ENCODE measurements at places on chromosomes 1 and 21. TPM values are rescaled to one million over a fixed set of nuclear protein-coding genes. Genes with fewer than 3 reads are reported as not detected.
A peak's percentile ranks its signal among the peaks of the same experiment; 100 is the strongest.

SPATA45 gene
- total RNA-seq: not detected

KCNJ6 gene
- total RNA-seq: 0.27 TPM

SH2D1B gene
- total RNA-seq: not detected

DNA sequence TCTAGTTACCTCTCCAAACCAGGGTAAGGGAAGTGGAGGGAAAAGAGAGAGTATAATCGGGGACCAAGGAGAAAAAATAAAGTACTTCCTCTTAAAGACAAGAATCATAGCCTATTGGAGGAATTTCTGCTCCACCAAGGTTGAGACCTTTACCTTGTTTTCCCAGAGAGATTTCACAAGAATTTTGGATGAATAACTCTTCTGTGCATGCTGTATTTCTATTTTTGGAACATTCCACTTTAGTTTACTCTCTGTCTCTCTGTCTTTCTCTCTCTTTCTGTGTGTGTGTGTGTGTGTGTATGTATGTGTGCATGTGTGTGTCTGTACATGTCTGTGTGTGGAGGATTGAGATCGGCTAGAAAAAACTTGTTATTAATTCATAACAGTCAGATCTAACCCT, 318.4 kb upstream of the RGS18 start:
- DNase-seq: no peak

DNA sequence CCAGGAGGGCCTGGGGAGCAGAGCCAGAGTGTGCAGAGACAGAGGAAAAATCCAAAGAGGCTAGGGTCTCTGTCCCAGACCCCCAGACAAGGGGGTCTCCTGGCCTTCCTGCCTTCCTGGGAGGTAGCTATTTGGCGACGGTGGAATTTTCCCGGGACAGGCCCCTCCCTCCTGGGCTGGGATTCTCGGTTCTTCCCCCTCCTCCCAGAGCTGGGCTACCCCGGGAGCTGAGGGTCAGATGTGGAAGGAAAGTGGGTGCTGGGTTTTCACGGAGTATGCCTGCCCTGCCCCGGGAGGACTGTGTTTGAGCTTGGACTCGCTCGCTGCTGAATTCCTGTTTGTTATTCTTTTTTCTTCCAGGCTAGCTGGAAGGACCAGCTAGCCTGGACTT, 759 bp downstream of the AMPD2 start:
- no peak for DNase-seq

DNA sequence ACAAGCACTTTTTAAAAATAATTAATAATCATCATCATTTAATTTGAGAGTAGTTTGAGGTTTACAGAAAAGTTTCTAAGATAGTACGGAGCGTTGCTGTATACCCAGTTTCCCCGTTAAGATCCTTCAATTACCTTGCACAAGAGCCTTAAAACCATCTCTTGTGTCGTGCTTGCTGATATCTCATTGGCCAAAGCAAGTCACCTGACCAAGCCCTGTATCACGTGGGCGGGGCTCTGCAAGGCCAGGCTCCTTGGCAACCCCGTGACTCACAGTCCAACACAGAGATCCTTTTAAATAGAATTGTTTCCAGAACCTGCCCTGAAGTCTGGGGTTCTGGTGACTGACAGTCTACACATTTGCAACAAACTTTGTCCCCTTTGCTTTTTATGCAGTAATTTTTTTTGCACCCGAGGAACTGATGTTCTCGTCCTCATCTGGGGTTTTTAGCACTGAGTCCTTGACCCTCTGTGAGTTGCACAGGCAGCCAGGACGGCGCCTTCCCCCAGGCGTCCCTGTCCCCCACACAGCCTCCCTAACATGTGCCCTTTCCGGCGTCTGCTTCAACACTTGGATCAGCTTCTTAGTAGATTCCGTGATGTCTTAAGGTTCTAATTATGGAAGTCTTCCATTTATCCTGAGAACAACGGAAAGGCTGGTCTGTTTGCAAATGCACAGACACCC, 183.3 kb upstream of the TMEM51 start:
- DNase-seq: peak; percentile 65

DNA sequence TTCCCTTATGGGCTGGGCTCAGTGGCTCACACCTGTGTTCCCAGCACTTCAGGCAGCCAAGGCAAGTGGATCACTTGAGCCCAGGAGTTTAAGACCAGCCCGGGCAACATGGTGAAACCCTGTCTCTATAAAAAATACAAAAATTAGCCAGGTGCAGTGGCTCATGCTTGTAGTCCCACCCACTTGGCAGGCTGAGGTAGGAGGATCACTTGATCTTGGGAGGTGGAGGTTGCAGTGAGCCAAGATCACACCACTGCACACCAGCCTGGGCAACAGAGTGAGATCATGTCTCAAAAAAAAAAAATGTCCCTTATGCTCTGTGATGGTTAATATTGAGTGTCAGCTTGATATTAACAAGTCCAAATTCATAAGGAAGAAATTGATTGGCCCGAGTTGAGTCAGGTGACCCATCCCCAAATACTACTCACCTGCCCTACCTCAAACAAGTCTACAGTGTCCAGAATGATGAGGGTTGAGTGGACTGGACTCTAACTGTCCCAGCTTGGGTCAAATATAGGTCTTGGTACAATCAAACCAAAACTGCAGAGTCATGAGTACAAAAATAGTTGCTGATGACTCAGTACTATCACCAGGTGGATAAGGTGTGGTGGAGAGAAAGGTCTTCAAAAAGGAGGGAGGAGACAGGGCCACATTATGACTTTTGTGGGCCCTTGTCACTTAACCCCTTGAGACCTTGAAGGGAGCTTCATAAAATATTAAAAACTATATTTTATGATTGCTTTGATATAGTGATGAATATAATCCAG, 161.0 kb downstream of the ZNF326 start:
- DNase-seq: no peak

DNA sequence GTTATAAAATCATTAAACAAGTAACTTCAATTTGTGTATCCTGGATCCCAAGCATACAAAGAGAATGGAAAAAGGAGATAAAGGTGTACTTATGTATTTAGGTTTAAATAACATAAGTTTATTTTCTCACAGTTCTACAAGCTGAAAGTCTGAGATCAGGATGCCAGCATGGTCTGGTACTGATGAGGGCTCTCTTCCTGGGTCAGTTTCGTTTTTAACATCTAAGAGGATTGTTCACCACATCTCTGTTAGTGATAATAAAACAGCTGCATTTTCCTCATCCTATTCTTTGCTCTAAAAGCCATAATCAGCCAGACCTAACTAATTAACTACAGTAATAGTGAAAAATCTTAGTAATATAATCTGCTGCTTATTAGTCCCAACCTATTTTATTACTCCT, 5.2 kb downstream of the EGLN1 start:
- DNase-seq: no peak

DNA sequence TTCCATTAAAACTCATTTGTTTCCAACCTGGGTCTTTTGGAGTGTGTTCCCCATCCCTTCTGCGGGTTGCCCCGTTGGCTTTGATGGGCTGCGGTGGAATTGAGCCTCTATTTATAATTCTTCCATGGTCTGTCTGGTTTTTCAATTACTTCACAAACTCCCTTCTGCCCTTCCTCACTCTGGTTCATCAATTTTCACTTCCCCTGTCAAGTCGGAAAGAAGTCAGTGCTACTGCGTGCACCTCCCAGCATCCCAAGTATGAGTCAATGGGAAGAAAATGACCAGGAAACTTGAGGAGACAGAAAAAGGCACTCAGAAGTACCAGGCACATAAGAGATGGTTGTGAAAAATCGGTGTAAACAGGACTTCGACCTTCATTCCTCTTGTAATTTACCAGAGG, 126.2 kb downstream of the KAZN start:
- DNase-seq: no peak

GRCh38 chr1:220705782-220706181, 15.6 kb downstream of the C1orf115 start:
- DNase-seq: no peak

GRCh38 chr1:90175490-90176167, 180.7 kb downstream of the ZNF326 start:
- DNase-seq: no peak

DNA sequence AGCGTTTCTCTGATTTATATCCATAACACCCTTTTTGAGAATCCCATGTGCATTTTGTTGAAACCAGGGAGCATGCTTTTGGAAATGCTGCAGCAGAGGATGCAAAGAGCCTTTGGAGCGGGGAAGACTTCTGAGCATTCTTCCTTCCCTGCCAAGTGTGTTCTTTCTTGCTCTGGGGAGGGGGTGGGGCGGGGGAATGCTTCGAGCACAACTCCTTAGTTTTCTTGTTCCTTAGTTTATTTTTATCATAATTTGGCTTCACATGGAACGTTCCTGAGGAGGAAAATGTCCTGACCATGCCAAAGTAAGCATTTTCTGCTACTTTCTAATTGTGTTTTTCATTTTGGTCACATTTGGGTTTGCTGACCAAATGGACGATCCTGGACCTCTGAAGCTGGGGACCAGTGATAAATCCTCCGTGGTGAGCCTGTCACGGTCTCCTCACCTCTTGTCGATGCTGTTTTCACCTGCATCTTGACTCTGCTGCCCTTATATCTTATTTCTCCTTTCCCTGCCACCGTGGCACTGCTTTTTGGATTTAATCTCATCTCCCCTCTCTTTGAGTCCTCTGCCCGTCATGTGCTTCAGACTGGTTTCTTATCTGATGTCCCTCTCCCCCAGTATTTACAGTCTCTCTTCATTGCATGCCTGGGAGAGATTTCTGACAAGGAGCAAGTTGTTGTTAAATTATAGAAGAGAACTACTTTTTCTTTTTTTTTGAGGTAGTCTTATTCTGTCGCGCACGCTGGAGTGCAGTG, 2.4 kb downstream of the CTPS1 start:
- DNase-seq: peak; percentile 30

DNA sequence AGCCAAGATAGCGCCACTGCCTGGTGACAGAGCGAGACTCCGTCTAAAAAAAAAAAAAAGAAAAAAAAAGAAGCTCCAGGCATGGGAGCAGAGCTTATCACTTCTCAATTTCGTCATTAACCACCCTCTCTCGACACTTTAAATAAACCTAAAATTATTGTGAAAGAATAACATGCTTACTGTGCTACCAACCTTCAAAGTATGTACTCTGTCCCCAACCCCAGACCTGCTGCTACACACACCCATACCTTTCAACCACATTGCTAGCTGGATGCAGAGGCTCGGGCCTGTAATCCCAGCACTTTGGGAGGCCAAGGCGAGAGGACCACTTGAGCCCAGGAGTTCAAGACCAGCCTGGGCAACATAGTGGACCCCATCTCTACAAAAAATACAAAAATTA, 38.7 kb downstream of the GNPAT start:
- DNase-seq: no peak

DNA sequence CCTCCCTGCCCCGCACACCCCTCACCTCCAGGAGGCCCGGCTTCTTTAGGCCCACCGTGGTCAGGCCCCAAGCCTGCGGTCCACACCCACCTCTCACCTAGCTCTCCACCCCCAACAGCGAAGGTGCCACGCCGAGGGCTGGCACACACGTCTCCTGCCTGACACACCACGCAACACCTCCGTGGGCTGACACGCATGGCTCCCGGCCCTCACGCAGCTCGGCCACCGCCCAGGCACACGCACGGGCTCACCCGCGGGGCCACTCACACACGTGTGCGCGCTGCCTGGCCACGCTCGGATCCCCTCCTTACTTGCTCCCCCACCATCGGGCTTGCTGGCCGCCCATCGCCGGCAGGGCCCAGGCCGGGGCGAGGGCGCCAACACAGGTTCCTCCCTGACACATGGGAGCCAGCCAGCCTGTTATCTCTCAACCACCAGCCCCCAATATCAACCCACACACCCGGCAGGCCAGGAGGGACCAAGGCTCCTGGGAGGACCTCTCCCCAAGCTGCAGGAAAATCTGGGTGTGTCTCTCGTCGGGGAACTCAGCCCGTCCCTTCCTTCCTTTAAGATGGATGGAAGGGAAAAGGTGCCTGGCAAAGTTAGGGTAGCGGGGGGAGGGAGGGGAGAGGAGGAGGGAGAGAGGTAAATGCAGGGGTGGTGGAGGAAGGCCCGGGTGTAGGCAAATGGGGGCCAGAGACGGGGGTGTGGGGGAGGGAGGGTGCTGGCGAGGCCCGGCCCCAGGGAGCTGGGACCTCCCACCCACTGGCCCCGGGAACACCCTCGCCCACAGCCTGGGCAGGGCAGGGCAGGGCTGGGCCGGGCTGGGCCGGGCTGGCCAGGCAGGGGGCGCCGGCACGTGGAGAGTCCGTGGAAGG, 546 bp downstream of the ELOVL1 start:
- peak; percentile 63 for DNase-seq

DNA sequence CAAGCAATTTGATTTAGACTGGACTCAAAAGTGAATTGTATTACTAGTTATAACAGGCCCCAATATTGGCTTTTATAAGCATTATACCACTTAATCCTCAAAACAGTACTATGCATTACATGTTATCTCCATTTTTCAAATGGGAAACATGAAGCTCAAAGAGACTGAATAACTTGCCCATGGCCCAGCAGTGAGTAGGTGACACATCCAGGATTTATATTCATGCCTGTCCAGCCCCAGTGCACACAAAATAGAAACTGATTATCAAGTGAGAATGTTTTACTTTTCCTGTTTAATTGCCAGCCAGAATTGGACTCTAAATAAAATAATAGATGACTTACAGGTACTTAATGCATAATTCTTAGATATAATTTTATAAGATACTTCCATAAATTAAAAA, 82.9 kb downstream of the NIBAN1 start:
- DNase-seq: no peak

- no peak for DNase-seq
These were observed 44.4 kb downstream of the SMG7 start for GRCh38 chr1:183516725-183517124.

- no peak for DNase-seq
These were observed 542 bp downstream of the GAS5 start for GRCh38 chr1:173867141-173867752.

DNA sequence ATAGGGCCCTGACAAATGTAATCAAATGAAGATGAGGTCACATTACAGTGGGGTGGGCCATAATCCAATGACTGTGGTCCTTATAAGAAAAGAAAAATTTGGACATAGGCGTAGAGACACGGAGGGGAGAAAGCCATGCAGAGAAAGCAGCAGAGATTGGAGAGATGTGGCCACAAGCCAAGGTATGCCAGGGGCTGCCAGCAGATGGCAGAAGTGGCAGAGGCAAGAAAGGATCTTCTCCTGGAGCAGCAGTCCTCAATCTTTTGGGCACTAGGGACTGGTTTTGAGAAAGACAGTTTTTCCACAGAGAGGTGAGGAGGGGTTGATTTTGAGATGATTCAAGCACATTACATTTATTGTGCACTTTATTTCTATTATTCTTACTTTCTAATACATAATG, 355.1 kb downstream of the NPHP4 start:
- no peak for DNase-seq

GRCh38 chr1:43835082-43836021, 98.2 kb upstream of the ARTN start:
- peak; percentile 38 for DNase-seq

DNA sequence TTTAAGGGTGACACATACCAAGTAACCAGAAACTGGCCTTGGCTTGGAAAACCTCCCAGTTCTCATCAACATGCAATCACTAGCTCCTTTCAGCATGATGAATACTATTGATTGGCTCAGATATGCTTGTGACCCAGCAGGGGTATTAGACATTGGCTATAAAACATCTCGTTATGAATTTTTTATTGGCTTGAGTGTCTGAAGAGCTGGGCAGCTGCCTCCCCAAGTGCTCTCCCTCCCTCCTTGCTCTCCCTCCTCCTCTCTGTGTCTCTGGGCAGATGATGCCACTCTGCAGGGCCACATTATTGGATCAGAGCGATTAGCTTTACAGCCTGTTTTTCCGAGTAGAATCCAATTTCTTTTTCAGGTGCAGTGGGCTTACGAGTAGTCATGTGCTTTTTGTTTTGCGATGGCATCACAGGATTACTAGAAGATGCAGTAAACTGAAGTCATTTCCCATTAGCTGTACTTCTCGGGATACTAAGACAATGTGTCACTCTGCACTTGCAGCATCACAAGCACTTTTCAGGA, 79.3 kb upstream of the ATF3 start:
- DNase-seq: no peak
